Stimulated activated CD4-positive, alpha-beta T cell treated with anti-CD3 and anti-CD28 coated beads, Interleukin-1b, Interleukin-23, amount 100 ng/mL, for 4 hours (primary cell): ENCODE measurements at places on chromosomes 16 and 17.
A peak's percentile ranks its signal among the peaks of the same experiment; 100 is the strongest.

GRCh38 chr17:42924891-42925290 lies 24.3 kb downstream of the G6PC1 start:
- no peak for DNase-seq

- no peak for DNase-seq
Observed at GRCh38 chr17:49995055-49995738, at the start of gene DLX3. DLX3 (minus strand) TSS chr17:49995224; CDS start chr17:49994998, 226 bp downstream.

DNA sequence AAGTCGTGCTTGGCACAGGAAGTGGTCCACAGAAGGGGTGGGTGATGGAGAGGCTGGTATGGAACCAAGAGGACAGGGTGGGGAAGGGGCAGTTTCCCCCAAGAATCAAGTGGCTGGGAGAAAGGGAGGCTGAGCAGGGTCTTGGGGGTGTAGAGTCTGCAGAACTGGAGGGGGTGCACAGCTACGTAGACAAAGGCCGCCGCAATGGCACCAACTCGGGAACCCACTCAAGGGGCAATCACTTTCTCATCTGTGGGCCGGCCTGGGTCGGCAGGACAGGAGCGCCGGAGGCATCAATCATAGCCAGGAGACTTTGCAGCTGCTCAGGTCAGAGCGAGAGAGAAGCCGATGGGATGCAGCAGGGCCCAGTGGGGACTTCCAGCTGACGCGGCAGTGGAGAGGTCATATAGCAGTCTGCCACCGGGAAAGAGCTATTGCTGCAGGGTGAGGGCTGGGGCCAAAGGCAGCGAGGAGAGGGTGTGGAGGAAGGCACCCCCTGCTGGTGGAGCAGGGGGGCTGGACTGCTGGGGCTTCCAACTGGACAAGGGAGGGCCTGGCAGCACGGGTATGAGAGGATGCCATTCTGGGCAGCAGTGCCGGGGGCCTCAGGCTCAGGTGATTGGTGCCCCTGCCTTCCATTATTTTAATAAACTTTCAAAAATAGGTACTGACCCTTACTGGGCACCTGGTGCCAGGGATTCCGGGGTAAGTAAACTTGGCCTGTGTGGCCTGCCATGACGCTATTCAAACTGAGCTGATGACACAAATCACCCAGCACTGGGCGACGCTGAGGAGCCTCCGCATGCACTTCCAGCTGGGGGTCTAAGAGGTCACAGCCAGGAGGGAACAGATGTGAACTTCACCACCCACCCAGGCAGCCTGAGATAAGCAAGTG lies 52.5 kb upstream of the MTSS2 start:
- no peak for DNase-seq

DNA sequence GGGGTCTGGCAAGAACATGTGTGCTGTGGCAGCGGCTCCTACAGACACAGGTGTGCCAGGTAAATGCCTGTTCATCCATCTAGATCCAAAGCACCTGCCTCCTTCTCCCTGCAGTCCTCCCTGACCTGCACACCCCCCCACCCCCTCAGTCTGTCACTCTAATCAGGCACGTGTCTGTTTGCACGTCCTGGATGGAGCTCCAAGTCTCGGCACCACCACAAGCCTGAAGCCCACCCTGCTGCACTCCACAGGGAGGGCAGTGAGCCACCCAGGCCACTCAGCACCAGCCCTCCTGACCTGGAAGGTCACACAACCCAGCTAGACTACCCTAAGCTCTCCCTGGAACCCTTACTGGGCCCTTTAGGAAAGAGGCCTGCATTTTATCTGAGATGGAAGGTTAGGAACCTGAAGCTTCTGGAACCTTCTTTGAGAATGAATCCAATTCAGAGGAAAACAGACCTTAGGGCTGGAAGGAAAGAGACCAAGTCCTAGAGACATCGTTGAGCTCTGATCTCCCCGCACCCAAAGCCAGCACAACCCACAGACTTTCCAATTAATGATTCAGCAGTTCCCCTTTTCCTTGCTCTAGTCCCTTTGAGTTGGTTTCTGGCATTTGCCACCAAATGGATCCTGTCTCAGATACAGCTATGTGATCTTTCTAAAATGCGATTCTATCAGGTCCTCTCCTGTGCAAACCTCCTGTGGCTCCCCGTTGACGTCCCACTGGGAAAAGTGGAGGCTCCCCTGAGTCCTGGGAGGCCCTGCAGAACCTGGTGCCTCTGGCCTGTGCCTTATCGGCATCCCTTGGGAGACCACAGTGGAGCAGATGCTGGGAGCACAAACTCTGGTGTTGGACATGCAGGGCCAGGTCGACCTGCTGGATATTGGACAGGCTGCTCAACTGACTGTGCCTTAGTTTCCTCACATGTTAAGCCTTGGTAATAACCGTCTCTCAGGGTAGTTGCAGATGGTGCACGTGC lies 67.9 kb downstream of the PRMT7 start:
- DNase-seq: no peak

- no peak for DNase-seq
Observed at GRCh38 chr17:34645594-34645993, 66.2 kb downstream of the TMEM132E start.

- peak; percentile 70 for DNase-seq
Observed at GRCh38 chr17:48457080-48457836, 27.2 kb upstream of the SKAP1 start.

DNA sequence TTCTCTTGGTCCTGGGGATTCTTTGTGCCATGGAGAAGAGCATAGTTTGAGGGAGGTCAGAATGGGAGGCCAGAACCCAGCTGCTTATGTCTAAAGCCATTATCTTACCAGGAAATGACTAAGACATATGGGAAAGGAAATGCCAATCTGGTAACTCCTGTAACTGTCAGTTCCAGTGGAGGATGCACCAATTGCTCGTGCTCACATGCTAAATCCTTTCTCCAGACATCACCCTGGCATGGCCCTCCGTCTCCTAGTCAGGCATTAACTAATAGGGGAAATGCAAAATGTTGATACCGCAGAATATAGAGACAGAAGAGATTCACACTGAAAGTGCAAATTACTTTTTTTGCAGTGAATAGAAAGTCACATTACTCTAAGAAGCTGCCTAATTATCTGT lies 255.6 kb upstream of the HSBP1 start:
- DNase-seq: no peak

GRCh38 chr17:36901506-36901905 lies 35.8 kb upstream of the LHX1 start:
- DNase-seq: no peak

DNA sequence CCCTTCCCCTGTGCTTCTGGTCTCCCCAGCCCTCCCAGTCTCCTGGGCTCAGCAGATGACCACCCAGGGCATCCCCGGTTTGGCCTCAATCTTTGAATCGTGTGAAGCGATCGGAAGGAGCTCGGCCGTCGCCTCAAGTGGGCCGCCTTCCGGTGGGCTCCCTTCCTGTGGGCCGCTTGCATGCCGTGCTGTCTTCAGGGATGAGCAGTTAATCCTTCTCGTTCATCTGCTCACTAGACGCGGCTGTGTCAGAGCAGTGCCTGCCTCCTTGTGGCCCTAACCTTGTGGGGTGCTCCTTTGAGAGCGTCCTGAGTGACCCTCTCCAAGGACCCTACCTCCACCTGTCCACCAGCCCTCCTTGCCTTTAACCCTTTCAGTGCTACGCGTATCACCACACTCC lies 40.4 kb downstream of the BAIAP2 start:
- DNase-seq: no peak

GRCh38 chr17:81926451-81927151 lies 934 bp downstream of the MAFG start:
- DNase-seq: peak; percentile 67

DNA sequence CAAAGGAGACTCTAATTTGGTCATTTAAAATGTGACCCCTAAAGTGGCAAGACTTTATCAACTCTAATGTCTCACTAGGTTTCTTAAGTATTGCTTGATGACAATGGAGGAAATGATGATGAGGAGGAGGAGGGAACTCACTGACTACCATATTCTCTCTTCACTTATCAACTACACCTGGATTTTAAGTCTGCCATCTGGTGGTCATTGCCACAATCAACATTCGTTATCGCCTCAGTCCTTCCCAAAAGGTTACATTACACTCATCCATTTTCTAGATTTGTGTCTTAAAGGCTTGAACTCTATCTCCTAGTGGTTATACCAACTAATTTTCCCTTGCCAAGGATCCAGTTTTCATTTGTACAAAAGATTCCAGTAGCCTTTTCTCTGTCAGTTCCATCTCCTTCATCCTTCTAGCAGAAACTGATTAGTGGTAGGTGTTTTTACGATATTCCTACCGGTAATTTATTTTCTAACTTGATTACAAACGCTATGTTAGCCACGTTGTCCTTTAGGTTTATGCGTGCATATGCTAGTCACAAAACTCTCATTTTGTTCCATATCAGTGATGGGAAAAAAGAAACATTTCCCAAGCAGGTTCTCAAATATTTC lies 114.6 kb upstream of the NOG start:
- DNase-seq: no peak

GRCh38 chr16:88192601-88193000 lies 190.2 kb upstream of the ZNF469 start:
- DNase-seq: no peak

- no peak for DNase-seq
Observed at GRCh38 chr16:55248494-55248893, 75.5 kb upstream of the IRX6 start.
